CD4-positive, alpha-beta memory T cell (primary cell): ENCODE measurements at places on chromosomes 4 and X.

- DNase-seq = no peak
Measured at GRCh38 chrX:110026099-110026844, 23.4 kb downstream of the TMEM164 start.

DNA sequence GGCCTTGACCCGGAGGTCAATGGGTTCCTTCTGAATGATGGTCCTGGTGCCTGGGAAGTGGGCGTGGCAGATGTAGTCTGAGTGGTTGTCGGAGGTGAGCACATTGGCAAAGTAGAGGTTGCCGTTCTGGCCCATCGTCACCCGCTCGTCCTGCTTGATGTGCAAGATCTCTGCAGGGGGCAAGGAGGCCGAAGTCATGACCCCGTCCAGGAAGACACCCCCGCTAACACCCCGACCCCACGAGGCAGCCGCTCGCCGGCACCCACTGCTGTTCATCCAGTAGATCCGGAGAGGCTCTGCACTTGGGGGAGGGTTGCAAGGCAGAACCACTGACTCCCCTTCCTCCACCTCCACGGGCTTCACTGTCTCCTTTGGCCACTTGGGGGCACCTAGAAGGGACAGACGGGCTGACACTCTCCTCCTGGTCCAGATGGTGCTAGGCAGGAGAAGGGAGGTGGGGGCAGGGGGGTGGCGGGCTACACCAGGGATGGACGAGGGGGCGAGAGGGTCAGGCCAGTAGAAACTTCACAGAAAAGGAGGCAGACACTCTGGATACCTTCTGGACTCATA, 15.1 kb downstream of the L1CAM start:
- no peak for DNase-seq

DNA sequence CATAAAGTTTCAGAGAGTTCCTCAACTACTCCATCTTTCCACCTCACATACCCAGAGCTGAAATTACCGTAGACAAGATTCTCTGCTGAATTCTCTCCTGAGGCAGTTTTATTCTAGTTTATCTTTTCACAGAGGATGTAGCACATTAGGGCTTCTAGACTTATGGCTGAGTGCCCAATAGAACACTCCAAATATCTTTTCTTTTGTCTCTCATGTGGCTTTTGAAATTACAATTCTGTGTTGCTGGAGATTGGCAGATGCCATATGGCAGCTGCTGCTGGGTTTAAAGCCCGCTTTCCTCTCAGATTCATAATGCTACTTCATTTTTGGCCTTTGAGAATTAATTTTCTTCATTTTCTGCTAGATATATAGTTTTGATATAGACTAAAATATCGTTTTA, 107.6 kb upstream of the BANK1 start:
- no peak for DNase-seq

- no peak for DNase-seq
Measured at GRCh38 chrX:154484255-154485149, 1.9 kb downstream of the UBL4A start.

- no peak for DNase-seq
Measured at GRCh38 chr4:52751487-52751911, 274 bp upstream of the ERVMER34-1 start.

DNA sequence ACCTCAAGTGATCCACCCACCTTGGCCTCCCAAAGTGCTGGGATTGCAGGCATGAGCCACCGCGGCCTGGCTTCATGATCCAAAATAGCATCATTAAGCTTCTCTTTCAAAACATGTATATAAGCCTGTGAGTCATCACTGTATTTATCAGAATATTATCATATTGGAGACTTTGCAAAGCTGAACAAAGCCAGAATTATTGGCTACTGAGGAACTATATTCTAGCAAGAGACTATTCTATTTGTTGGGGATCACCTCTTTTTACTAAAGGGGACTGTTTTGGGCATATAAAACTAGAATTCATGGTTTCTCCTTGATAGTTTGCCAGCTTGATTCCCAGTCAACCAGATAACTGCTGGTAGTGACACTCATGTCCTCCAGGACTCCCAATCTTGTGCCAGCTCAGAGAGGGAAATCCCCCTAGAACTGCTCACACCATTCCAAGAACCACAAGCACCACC, 40.1 kb downstream of the TET2 start:
- no peak for DNase-seq

GRCh38 chr4:79827283-79827682, 245.7 kb downstream of the ANTXR2 start:
- no peak for DNase-seq

DNA sequence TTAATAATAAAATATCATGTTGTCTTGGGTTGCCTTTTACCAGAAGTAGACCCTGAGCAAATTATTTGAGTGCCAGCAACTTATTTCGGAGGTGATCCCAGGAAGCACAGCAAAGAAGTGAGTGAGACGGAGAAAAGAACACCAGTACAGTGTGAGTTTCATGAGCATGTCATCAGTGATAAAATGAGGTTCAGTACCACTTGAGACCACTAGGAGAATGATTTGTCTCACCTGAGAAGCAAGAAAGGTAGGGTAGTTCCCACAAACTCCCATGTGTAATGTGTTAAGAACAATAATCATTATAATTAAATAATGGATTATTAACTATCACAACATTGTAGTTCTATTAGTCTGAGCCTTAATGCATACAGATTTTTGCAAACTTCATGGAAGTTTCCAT, 112.8 kb upstream of the DMD start:
- no peak for DNase-seq

DNA sequence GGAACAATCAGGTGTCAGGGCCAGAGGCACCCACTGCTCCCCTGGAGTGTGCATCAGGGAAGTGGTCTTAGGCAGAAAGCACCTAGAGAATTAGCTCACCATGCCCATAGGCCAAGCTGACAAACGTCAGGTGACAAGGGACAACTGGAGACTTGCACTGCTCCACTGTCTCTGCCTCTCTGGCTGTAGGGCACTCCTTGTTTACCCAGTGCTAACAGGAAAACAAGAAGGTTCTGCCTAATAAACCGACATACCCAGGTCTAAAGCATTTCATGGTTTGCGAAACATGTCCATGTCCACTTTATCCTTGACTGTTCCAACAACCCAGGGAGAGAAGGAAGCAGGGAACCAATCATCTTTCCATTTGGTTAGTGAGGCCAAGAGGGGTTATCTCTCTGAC, 92.5 kb upstream of the MAMLD1 start:
- DNase-seq = no peak

- no peak for DNase-seq
Measured at GRCh38 chrX:30865612-30866011, 23.4 kb downstream of the TAB3 start.

- no peak for DNase-seq
Measured at GRCh38 chr4:86901864-86902263, 9.6 kb upstream of the C4orf36 start.

DNA sequence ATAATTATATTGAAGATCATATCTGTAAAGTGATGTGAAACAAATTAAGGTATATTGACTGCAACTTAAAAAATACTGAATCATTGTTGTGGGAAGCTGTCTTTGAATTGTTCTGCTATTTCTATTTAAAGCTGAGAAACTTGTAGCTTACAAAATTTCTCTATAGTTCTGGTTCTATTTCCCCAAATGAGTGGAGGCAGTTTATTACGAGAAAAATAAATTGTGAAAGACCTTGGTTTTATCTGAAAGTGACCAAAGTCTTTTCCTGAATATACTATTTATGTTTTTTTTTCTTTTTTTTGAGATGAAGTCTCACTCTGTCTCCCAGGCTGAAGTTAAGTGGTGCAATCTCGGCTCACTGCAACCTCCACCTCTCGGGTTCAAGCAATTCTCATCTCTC, 165.4 kb downstream of the SH3BGRL start:
- no peak for DNase-seq

DNA sequence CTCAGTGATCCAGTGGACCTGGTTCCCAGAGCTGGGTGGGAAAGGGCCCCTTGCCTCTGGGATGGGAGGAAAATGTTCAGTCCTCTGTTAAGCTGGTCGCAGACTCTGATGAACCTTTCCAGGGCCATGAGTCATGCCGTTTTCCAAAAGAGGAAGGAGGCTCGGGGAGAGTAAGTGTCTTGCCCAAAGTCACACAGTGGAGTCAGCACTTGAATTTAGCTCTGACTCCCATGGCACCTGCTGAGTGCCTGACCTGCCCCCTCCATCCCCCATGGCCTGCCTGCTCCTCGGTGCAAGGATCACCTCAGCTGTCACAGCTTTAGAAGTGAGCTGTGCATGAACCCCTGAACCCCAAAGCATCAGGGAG, 14.0 kb upstream of the KIAA0232 start:
- DNase-seq = no peak

DNA sequence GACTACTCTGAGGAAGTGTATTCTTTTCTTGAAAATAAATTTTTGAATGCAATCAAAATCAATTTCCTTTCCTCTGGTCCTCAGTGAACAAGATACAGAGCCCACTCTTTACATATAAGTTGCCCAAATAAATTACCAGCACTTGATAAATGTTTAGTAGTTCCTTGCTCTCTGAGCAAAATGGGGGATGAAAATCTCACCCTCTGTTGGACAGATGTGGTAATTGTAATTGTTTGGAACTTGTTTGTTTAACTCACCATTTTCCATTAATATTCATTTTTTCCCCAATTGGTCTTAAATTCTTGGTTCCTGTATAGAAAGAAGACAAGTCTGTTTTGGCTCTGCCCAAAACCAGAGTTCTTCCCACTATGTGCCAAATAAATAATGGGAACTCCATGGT, 146.3 kb downstream of the LDB2 start:
- DNase-seq = no peak

DNA sequence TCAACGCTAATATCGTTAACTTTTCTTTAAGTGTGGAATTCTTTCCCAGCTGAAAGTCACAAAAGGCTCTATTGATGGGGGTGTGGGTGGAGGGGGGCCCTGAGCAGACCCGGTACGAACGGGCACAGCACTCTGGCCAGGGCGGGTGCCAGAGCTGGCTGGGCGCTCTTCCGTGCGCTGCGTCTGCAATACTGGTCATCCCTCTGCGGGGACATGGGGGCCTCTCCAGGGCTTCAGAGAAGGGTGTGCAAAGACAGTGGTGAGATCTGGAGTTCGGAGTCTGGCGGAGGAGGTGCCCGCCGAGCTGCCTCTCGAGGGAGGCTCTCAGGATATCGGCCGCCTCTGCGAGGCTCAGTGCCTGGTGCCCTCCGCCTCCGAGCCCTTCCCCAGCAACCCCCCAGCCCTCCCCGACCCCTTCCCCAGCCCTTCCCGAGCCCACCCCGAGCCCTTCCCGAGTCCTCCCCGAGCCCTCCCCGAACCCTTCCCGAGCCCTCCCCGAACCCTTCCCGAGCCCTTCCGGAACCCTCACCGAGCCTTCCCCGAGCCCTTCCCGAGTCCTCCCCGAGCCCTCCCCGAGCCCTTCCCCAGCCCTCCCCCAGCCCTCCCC, 34.3 kb downstream of the FGFRL1 start:
- no peak for DNase-seq

DNA sequence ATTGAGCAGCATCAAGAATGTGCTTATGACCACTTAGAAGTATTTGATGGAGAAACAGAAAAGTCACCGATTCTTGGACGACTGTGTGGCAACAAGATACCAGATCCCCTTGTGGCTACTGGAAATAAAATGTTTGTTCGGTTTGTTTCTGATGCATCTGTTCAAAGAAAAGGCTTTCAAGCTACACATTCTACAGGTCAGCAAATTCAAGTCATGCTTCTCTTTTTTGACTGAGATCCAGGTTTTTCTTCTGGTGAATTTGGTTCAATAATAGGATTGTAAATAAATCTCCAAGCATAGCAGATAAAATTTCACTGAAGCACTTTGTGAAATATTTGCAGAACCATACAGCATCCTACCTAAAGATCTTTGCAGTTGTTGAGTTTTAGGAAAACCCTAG, 218.1 kb downstream of the TLL1 start:
- no peak for DNase-seq

DNA sequence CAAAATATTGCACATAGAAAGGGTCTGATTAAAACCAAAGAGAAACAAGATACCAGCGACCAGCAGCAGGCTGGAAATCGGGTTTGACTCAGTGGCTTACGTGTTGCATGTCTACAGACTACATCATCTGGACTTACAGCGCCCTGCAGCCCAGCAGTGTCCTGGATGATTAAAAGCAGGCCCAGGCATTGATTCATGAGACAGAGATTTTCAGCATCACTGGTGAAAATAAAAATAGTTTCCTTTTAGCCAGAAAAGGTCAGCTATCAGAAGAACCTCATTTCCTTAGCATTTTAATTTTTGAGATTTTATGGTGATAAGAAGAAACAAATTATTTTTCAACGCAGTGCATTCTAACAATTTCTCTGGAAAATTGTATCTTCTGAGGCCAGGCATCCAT, 190.6 kb downstream of the PTTG2 start:
- no peak for DNase-seq

DNA sequence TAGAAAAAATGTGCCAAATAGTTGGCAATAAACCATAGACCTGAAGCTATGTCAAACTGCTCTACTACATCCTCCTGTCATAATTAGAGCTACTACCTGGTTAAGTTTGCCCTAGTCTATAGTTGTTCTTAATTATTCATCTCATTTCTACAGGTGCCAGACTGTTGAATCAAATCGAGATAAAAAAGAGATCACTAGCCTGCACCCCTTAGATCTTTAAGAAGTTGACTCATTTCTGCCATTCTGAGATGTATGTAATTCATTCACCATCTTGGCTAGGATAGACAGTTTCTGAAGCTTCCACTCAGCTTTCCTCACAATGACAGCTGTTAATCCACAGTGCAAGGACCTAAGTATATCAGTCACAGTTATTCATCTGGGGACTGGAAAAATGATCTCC, 452.1 kb upstream of the BOD1L1 start:
- DNase-seq = no peak

- DNase-seq = no peak
Measured at GRCh38 chr4:183029365-183029764, 69.7 kb upstream of the WWC2 start.

GRCh38 chrX:46912098-46912602, at the start of gene JADE3:
Gene JADE3 (plus strand): TSS chrX:46912421. CDS start chrX:46984895, 72,474 bp downstream.
- DNase-seq = peak; percentile 8
